ENCODE measurements at places on chromosomes 13 and 19.

DNA sequence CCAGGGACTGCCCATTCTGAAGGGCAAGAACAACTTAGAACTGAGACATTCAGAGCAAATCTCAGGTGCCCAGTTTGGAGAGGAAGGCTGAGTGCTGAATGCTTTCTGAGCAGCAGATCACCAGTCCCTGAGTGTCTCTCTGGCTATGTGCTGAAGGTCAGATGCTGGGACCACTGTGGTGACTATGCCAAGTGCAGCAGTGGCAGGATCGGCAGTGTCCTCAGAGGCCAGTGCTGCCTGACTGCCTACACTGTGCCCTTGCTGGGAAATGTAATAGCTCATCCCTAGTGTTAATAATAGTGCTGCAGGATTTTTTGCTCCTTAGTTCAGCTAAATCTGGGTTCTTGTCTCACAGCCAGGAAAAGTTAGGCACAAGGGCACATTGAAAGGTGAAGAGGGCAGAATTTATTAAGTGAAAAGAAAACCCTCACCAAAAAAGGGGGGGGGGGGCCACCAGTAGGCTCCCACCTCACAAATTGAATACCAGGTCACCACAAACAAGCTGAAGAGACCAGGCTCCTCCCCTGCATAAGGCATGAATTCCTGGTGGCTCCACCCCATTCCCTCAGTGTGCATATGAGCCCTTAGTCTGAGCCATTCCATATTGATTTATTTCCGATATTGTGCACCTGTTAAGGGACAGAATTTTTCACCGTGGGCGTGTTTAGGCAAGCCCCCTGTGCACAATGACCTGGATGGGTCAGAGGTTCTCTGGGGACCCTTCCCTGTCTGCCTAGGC lies 18.5 kb downstream of the RFXAP start:
- DNase-seq: no peak

- DNase-seq: no peak
These were observed 248.3 kb upstream of the SLITRK1 start for GRCh38 chr13:84130495-84131114.

DNA sequence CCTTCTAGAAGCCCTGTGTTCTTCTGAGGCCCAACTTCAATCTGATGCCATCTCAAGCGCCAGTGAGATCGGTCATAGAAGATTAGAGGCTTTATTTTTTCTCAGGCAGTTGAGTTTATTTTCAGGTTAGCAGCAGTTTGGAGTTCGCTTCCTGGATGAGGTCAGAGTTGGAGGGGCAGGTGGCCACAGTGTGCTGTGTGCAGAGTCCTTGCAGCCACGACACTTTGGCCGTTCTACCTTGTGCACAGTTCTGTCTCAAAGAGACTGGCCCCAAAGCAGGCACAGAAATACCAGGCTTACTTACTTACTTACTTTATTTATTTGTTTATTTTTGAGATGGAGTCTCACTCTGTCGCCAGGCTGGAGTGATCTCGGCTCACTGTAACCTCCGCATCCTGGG lies 15.9 kb upstream of the ELAVL1 start:
- DNase-seq: no peak

DNA sequence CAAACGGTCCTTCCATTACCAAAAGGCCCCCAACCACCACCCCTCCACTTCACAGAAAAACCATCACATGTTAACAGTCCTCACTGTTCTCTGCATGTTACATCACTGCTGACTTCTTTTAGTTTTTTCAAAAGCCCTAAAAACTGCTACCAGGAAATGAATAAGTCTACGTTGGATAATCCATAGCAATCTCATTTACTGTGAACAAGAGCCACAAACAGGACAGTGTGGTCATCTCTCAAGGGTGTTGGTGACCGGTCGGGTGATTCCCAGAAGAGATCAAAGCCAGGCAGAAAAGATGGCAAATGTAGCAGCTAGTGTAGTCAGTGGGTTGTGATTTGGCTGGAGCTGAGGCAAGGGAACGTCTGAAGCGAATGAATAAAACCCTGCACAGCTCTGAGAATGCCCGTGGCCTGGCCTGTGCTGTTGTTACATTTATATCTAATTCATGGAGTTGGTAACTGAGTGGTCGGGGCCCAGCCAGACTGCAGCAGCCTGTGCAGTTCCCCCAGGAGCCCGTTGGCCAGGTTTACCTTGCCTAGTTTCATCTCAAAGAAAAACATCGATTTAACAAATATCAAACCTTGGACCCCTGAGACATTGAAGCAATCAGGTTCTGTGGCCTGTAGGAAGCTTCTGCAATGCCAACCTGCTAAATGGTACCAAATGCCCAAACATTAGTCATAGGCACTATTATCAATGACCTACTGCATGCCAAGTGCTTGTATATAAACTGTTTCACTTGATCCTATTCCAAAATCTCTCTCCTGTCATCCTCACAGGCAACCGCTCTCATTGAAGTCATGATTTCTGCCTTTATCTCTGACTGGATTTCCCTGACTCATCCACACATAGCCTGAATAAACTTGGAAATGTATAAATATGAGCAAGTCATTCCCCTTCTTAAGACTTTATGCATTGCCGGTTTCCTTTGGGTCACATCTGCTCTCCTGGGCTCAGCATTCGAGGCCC lies 153.8 kb upstream of the SERP2 start:
- no peak for DNase-seq

DNA sequence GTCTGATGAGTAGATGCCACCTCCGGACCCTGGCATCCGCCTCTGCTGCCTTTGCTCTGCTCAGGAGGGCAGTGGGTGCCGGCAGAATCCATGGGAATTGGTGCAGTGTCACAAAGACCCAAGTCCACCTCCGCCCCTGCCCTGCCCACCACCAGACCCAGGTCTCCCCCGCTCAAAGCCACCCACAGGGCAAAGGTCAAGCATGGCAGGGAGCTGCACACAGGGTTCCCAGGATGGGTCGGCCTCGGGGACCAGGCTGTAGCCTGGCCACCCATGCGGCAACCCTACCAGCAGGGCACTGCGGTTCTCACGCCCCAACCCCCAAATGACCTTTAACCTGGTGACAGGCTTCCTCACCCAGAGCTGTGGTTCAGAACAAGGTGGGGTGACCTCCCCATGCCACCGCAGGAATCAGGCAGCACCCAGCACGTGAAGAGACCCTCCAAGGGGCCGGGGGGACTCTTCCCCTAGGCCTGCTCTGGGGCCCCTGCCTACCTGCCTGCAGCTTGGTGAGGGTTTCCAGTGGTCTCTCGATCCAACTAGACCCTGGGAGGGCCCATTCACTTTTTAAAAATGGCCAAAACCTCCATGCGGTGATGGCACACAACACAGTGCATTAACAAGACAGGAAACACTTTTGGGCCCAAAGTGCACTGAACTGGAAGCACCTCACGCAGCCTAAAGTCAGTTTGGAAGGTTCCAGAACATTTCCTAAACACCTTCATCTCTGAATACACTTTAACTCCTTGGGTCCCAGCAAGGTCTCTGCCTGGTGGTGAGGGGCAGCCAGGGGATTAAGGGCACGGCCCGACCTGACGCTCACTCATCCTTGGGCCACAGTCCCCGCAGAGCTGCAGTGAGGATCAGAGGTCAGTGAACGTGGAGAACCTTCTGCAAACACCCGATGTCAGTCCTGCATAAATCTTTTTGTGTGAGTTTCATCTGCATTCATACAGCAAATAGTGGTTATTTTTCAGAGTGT lies 11.0 kb downstream of the GAS6 start:
- no peak for DNase-seq

- DNase-seq: no peak
These were observed 204.5 kb downstream of the PDS5B start for GRCh38 chr13:32790731-32791130.

GRCh38 chr13:55664178-55664577 lies 1476.5 kb upstream of the PRR20A start:
- no peak for DNase-seq

GRCh38 chr13:27907121-27907787 lies 12.5 kb upstream of the PDX1 start:
- no peak for DNase-seq

- no peak for DNase-seq
These were observed 17.8 kb downstream of the HCN2 start for GRCh38 chr19:607301-608154.
